ENCODE measurements at places on chromosomes 1 and 21.

GRCh38 chr1:234719454-234720251 lies 109.7 kb upstream of the IRF2BP2 start:
- DNase-seq: no peak

DNA sequence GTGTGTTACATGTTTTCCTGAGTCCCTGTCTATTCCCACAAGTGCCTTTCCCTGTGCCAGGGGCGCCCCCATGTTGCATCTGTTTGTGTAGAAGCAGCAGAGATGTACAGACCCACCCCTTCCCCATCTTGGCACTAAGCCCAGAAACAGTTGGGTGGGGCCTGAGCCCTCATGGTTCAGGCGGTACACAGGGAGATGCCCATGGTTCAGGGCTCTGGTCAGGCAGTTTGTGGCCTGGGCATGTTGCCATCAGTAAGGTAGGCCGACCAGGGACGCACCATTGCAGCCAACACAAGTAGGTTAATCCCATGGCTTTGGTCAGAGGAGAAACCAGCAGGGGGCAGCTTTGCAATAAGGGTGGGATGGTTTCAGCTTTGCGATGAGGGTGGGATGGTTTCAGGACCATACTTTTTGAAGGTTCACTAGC lies 914 bp upstream of the ADGRB2 start:
- DNase-seq: no peak

DNA sequence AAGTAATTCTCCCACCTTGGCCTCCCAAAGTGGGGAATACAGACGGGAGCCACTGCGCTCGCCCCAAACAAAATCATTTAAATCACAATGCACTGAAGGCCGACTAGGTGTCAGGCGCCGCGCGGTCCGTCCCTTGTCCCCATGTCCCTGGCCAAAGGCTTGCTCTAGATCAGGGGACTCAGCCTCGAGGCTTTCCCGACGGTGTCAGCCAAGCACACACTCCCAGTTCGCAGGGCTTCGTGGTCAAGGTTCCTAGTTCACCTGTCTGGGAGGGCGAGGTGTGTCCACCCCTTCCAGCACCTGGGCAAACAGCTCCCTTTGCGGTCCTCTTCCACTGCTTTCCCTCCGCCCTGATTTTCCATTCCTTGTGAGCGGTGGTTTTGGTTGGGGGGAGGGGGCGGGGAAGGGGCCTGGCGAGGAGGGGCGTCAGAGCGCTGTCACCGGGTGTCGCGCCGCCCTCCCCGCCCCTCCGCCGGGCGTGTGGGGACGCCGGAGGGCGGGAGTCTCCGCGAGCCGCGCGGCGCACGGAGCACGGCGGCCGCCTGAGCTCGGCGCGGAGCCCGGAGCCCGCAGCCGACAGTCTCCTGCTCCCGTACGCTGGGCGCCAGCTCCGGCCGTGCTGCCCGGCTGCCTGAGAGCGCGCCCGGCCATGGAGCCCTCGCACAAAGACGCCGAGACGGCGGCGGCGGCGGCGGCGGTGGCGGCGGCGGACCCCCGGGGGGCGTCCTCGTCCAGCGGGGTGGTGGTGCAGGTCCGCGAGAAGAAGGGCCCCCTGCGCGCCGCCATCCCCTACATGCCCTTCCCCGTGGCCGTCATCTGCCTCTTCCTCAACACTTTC lies at the start of gene STUM:
Gene STUM, plus strand, starts transcription at position 509 of the 838 bp plus-strand sequence. Its CDS starts 141 bp downstream, at position 650.
- no peak for DNase-seq

GRCh38 chr1:226487921-226488320 lies 60.6 kb upstream of the STUM start:
- DNase-seq: no peak

DNA sequence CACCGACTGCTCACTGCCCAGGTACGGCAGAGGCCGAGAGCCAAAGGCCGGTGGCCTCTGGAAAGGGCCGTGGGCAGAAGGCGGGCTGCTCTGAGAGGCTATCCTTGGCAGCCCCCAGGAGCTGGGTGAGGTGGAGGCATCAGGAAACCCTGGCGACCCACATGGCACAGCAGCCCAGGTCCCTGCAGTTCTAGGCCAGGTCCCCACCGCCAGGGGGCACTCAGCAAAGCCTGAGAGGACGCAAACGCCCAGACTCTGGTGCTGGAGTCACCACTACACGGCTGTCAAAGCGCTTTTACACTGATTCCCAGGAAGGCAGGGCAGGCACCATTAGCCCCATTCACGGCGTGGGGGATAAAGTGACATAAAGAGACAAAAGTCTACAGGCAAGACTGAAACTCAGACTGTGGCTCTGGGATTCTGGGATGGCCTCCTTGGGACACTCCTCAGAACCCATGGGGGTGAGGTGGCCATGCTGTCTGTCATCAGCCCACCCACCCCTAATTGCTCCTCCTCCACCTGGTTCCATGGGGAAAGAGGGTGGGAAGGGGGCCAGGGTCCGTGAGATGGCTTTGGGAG lies 4.9 kb downstream of the PLEKHG5 start:
- DNase-seq: peak; percentile 92

DNA sequence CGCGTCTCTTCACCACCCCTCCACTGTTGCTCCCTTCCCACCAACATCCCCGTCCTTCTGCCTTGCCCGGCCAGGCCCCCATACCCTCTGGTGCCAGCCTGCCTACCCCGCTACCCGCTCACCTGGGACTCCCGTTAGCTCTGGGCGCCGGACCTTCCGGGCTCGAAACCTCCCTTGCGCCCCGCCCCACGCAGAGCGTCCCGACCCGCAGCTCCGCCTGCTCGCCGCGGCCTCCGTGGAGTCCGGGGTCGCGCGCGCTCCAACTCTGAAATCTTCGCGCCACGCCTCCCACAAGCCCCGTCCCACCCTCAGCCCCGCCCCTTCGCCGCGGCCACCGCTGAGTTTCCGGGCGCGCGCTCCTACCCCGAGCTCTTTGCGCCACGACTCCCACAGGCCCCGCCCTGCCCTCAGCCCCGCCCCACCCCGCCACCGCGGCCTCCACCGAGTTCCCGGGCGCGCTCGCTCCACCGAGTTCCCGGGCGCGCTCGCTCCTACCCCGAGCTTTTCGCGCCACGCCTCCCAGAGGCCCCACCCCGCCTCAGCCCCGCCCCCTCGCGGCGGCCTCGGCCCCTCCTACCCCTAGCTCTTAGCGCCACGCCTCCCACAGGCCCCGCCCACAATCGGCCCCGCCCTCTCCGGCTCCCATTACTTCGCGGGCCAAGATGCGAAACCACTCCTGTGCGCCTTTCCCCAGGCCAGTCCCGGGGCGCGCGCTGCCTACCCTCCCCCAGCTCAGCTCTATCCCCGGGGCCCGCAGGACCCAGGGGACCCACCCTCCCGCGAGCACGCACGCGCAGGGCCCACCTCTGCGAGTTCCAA lies at the start of gene IFT25:
Gene IFT25, minus strand, starts transcription at position 267 of the 819 bp plus-strand sequence. CDS start 5,617 bp downstream, outside the sequence.
- peak; percentile 97 for DNase-seq

DNA sequence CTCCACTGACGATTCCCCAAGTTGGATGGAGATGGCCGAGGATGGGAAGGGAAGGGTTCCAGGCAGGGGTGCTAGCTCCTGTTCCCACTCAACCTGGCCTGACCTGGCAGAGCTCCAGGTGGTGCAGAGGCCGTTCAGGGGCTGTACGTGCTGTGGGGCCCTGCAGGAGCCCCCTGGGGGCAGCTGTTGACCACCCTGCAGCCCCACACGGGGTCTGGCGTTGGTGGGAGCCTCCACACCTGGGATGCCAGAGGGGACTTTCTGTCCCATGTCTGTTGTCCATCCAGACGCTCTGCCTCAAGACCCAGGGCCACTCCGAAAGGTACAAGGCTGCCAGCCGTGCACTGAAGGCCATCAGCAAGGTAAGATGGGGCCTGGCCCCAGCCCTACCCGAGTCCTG lies 20.0 kb downstream of the ARHGEF16 start:
- DNase-seq: no peak

GRCh38 chr1:163267962-163268361 lies 53.8 kb upstream of the NUF2 start:
- DNase-seq: no peak

DNA sequence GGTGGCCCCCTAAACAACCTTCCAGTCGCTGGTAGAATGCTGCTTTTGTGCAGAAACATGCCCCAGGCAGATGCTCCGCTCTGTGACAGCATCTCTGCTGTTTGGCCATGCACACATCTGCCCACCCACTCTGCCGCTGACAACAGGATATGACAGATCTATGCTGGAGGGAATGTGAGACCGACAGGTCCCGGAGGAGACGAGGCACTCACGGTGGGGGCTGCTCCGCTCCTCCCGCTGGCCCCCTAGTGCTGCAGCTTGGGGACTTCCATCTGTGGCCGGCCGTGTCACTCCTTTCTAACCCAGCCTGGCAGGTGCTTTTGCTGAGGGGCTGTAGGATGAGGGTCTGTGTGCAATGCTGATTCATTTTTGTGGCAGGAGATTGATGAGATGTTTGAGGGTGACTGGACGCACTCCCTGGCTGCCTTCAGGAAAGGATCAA lies 49.1 kb upstream of the DMRTB1 start:
- no peak for DNase-seq

- DNase-seq: no peak
These were observed 68.5 kb downstream of the SKI start for GRCh38 chr1:2296614-2297013.
